ENCODE measurements at places on chromosomes 1 and 21.

DNA sequence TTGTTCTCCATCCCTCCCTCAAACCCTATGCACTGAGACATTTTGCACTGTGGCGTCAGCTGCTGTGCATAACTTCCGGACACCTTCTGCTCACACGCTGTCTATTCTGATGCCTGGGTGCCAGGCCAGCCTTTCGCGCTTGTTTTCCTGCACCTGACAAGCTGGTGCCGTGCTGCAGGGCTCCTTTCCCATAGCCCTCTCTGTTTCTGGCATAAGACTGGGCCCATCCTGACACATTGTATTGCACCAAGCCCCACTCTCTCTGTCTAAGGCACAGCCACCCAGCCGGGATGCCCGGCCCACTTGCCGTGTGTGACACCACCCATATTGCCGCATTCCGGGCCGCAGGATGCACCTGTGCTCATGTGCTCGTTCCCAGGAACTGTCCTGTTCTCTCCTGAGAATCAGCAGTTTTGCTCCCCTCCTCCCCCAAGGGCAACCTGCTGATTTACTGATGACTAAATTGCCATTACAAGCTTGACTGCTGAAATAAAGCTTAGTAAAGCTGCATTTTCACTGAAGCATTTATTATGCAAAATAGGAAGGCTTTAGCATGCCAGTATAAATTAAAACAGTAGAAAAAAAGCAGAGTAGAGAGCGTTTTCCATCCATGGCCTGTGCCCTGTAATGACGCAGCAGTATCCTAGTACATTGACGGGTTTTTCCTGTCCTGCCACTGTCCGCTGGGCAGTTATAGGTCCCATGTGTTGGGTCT is 88.0 kb downstream of the CD247 start:
- no peak for DNase-seq

DNA sequence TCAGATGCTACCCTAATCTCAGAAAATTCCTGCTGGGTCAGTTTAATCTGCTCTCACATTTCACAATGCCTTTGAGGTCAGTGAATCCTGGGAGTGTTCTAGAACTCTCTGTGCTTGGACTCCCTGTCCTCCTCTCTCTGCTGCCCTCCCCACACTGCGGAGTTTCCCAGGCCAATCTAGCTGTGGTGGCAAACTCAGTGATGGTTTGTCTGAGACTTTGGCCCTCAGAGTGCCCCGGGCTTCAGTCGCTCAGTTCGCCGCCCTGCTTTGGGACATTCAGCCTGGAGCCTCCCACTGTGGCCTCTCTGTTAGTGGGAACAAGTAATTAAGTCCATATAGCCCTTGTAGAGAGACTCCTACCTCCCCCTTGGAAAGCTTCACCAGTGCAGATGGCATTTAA is 7.1 kb downstream of the C1orf226 start:
- no peak for DNase-seq

- DNase-seq, result no peak
These were observed at the start of gene OR2C3 for GRCh38 chr1:247536340-247536739. TSS of gene OR2C3 (minus strand) at chr1:247536440. CDS start at chr1:247532511, 3,929 bp downstream.

GRCh38 chr21:44868707-44869106 is 4.8 kb downstream of the PTTG1IP start:
- no peak for DNase-seq

DNA sequence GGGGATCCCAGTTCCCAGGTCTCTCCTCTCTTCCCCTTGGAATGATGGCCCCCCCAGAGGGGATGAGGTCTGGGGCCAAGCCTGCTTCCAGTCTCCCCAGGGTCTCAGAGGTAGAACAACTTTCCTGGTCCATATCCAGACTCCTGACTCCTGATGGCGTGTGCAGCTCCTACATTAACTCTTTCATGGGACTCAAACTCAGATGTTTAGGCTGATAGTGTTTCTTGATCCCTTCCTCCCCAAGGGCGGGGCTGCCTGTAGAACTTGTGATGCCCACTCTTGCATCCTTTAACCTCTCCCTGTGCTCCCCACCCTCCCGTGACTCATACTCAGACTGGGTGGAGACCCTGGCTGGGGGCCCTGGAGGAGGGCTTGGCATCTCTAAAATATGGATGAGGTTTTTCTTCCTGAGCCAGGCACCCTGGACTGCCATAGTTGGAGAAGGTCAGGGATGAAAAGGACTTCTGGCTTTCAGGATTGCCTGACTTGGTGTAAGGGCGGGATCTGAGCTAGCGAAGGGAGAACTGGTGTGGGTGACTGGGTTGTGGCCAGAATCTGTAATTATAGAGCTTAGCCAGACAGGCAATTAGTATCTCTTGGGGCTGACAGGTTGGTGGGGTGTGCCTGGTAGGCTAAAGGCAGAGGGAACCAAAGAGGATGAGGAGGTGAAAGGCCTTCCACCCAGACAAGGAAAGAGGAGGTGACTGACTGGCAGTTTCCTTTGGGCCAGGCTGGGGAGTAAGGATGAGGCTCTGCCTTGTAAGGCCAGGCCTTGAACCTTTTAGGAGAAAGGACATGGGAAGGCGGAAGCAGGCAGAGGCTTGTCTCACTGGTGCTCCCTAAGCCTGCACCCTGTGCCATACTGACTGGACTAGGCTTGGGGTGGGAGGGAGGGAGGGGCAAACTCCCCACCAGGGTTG is 1.5 kb downstream of the ATP8B2 start:
- peak; percentile 74 for DNase-seq

DNA sequence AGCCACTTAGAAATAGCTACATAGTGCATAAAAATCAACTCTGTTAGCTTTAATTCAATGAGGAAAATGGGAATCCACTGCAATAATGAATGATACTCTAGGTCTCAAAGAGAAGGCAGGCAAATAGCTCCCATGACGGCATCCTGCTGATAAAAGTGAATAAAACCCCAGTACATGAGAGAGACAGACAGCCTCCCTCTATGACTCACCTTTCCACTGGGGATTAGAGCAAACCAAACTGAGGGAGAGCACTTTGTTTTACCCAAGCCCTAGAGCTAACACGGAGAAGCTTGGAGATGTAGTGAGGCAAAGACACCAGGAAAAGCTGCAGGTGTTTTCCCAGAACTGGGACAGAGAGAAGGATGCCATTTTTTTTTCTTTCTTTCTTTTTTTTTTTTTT is 621.9 kb downstream of the LRRIQ3 start:
- DNase-seq, result no peak

- no peak for DNase-seq
These were observed 62.5 kb upstream of the PTGFRN start for GRCh38 chr1:116847190-116847589.

GRCh38 chr1:103911450-103911849 is 161.8 kb downstream of the AMY1C start:
- DNase-seq, result no peak

DNA sequence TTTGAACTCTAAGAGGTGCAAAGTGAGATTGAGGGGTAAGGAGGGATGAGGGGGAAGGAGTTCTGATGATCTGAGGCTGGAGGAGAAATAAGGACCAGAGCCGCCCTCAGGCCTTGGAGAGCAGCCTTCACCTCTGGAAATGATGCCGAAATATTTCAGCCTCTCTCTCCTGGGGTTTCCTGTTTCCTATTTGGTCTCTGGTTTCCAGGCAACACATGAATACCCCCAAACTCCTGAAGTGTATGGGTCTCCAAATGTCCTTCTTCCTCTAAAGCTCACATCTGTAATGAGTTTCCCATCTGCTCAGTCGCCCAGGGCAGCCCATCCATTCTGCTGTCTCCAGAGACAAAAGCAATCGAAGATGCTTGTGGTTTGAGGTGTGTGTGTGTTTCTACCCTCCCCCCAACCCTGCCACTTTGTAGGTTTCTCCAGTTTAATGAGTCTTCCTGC is 52.0 kb upstream of the FAM20B start:
- DNase-seq, result peak; percentile 89

DNA sequence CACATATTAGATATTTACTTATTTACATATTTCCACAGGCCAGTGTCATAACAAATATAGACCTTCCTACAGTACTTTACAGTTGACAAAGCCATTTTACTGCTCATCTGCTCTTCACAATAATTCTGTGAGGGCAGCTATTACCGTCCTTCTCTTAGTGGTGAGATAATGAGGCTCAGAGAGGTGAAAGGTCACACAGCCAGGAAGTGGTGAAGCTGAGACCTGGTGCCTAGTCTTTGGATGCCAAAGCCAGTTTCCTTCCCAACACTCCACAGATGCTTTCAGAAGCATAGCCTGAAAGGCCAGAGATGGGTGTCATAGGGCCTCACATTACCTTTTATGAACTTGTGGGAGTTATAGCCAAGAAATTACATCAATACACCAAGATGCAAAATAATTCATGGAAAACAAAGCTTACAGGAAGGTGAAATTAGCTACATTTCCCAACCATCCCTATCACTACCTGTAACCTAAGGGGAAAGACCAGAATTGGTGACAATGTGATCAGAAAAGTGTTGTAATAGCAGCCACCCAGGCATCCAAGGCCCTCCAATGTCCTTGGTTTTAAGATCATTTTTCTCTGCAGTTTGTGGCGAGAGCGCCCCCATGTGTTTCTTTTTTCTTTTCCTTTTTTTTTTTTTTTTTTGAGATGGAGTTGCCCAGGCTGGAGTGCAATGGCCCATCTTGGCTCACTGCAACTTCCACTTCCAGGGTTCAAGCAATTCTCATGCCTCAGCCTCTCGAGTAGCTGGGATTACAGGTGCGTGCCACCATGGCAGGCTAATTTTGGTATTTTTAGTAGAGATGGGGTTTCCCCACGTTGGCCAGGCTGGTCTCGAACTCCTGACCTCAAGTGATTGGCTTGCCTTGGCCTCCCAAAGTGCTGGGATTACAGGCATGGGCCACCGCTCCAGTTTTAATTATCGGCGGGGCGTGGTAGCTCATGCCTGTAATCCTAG is 26.5 kb upstream of the RPL11 start:
- no peak for DNase-seq

DNA sequence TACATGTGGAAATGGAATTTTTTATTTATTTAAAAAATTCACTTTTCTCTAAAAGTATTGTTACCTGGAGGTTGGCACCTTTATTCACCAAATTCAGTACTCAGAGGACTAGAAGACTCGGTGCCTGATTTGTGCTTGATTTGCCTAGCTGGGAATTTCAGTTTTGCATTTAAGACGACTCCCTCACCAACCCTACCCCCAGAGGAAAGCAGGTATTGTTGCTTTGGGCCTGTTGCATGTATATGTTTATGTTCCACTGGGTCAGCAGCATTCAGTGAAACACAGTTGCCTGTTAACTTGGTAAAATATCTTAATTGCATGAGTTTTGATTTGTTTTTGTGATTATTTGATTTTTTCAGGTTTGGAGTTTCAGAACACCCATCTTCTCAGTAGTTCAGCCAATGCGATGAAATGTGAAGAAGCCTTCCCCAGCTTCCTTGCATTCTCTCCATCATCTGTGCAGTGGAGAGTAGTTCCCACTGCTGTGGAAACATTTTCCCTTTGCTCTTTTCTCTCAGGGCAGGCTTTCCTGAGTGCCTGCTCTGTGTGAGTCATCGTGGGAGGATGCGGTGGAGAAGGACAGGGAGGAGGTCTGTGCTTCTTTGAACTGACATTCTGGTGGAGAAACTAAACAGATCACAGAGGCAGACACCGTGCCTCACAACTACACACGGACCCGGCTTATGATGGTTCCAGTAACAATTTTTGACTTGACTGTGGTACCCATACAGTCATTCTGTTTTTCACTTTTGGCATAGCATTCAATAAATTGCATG is 6.4 kb downstream of the ADARB1 start:
- DNase-seq, result no peak
